Peyer's patch (tissue), 4 donors: ENCODE measurements at places on chromosomes 5 and 9.

DNA sequence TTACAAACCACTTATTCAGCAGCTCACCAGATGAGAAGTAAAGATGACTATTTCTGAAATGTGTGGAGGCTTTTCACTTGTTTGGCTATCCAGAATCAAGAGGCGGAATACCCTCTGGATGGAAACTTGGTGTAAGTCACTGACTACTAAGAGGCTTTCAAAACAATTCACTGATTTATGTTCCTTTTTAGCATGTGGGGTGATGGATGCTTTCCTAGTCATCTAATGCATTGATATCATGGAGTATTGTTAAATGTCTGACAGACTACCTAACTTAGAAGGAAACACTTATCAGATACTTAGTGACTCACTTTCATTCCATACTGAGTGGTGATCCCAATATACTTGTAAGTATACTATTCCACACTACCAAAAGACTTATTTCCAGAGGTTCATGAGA is 141.4 kb downstream of the PLK2 start:
- no peak for DNase-seq

DNA sequence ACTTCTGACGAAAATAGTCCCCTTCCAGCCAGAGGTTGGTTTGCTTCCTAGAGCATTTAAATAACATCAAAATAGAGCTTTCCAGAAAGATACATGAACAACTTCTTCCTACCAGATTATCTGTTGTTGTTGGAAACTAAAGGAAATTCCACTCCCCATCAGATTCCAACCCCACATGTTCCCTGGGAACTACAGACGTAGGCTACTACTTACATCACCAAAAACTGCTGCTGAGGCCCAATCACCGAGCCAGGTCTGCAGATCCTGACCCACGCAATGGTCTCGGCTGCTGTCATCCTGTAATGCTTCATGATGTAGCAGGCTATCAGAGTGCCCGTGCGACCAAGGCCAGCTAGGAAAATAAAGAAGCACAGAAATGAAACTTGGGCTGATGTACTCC is 73.4 kb downstream of the HABP4 start:
- no peak for DNase-seq

DNA sequence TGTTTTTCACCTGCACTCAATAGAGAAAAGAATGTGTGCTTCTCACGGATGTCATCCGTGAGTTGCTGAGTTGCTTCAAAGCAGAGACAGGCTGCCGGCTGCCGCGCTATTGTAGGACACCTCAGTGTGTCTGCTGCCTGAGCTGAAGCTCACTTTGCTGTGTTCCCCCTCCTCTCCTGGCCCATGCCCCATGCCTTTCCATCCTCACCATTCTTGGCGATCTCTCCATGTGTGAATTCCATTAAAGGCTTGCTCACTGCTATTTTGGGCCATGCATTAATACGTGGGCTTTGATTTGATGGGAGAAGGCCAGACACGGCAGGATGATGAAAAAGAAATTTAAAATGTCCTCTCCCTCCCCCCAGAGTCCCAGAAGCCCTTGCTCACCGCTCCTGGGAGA is 14.5 kb downstream of the ADAM19 start:
- no peak for DNase-seq

DNA sequence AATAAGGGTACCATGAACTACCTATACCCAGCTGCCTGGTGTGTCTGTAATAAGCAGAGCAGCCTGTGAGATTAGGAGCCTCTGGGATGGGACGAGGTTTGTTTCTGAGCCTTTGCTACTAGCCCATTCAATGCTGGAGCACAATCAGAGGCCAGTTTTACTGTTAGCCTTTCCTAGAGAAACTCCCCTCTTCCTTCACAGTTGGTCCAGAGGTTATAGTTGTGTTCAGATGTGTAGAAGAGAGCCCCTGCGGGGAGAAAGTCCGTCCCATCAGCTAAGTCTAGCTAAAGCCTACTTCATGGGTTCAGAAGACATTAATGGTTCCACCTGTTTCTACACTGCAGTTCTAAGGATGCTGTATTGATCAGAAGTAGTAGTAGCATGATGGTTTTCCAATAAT is 16.8 kb downstream of the NUP214 start:
- no peak for DNase-seq

DNA sequence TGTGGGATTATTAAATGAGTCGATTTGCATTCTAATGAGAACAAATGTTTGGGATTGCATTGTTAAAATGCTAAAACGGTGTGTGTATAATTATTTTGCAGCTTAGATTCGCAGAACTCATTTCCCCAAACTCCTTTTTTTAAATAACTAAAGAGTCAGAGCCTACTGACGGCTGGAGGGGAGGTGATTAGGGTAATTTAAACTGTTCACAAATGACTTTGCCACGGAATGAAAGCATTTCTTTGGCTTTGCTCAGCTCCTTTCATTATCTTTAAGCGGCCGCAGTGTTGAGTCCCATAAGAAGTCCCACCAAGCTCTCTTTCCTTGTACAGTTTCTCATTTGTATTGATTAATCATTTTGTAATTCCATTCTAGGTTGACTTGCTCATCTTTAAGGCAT is 1632.8 kb downstream of the MAT2B start:
- no peak for DNase-seq

DNA sequence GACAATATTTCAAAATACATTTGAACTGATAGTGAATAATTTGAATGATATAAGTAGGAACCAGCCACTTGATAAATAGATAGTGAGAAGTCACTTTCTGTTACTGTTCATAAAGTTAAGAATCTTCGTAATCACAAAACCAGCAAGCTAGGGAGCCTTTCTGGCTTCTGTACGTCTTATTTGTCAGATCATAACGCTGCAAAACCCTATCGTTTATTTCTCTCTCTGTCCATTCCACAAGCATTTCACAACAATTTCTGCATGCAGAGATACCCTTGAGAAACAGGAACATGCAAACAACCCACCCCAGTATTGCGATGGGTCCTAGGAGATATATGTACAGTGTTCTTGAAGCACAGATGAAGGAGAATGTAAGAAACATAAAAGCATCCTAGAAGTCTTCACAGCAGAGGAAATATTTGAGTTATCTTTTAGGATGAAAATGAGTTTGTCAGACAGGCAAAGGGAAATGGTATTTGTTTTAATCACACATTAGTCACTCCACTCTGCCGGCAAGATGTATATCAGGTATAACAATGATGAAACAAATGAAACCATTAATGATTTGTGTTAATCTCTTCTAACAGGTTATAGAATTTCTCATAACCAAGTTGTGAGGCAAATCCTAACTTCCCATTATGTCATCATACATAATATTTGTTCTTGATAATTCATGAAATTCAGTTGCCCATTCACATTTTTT is 668.7 kb upstream of the FTMT start:
- no peak for DNase-seq

- DNase-seq: no peak
Observed at GRCh38 chr5:68950125-68950524, 143.7 kb upstream of the SLC30A5 start.

- DNase-seq: no peak
Observed at GRCh38 chr5:16565118-16565517, 51.7 kb downstream of the RETREG1 start.

DNA sequence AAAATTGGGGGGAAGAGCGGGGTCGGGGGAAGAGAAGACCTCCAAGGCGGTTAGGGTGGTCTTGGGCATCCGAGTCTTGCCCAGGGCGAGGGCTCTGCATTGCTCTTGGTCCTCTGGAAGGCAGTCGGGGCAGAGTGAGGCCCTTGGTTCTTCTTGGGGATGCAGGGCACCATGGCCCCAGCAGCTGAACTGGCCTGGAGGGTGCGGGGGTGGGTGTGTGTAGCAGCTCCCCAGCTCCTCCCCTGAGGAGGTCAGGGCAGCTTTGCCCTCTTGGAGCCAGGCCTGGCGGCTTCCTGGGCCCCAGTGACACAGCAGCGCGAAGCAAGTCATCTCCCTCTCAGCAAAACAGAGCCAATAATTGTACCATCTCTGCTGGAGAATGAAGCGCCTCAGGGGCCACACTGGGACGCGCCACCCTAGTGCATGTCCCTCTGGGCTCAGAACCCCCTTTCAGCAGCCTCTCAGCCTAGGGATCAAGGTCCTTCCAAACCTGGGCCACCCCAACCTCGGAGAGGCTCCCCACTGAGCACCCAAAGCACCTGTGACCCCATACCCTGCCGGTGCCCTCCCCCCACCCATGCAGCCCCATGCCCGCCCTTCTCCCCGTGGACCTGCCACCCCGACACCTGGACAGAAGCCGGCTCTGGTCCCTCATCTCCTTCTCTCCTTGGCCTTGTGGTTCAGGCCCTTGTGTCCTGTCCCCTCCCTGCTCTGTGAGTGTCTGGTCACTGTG is 10.4 kb upstream of the RXRA start:
- DNase-seq: no peak

DNA sequence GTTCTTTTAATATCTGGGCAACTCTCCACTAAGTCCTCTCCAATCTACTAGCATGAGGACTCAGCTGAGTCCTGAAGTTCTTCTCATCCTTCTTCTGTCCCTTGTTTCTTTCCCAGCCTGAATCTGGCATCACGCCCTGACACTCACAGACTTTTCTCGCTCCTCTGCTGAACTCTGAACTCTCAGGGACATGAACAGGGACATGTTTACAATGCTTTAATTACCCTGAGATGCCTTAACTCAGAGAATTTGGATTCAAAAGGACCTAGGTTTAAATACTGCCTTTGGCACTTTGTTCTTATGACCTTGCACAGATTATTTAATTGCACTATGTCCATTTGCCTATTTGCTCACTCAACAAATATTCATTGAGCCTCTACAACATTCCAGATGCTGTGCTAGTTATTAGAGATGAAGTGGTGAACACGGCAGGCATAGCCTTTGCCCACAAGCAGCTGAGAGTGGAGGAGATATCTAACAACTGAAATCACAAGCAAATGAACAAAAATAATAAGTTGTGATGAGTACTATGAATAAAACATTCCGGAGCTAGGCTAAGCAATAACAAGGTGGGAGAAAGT is 106.0 kb downstream of the ADRB2 start:
- no peak for DNase-seq

DNA sequence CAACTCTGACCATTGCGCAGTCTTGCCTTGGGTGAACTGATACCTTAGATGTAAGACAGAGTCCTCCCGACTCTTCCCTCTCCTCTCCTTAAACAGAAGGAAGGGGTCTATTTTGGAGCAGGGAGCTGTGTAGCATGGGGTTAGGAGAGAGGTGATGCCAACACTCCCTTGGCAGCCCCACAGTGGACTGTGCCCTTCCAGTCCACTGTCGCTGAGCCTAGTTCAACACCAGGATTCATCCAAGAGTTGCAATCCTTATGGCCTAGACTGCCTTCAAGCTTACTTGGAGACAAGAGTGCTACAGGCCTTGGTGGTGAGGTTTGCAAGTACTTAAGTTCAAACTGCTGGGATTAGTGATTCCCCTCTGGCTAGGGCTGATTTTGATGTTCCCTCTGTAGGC is 51.4 kb downstream of the NDUFAF2 start:
- DNase-seq: no peak

GRCh38 chr5:28576022-28576421 is 1537.6 kb upstream of the CDH9 start:
- no peak for DNase-seq

DNA sequence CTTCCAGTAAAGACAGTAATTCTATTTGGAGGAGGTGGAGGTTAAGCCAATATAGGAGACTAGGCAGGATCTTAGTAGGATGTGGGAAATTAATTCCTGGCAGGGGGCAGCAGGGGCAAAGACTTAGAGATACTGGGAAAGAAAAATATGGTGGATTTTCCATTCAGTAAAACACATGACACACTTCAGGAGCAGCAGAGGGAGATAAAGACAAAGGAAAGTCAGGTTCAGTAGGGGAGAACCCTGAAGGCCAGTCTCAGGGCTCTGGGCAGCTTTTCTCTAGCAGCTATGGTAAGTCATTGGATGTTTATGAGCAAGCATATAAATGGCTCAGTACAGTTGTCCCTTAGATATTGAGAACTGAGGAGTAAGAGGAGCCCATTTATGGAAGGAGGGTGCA is 105.5 kb downstream of the PJA2 start:
- DNase-seq: no peak

GRCh38 chr5:127003798-127004495 is 26.4 kb downstream of the MARCHF3 start:
- peak; percentile 66 for DNase-seq

DNA sequence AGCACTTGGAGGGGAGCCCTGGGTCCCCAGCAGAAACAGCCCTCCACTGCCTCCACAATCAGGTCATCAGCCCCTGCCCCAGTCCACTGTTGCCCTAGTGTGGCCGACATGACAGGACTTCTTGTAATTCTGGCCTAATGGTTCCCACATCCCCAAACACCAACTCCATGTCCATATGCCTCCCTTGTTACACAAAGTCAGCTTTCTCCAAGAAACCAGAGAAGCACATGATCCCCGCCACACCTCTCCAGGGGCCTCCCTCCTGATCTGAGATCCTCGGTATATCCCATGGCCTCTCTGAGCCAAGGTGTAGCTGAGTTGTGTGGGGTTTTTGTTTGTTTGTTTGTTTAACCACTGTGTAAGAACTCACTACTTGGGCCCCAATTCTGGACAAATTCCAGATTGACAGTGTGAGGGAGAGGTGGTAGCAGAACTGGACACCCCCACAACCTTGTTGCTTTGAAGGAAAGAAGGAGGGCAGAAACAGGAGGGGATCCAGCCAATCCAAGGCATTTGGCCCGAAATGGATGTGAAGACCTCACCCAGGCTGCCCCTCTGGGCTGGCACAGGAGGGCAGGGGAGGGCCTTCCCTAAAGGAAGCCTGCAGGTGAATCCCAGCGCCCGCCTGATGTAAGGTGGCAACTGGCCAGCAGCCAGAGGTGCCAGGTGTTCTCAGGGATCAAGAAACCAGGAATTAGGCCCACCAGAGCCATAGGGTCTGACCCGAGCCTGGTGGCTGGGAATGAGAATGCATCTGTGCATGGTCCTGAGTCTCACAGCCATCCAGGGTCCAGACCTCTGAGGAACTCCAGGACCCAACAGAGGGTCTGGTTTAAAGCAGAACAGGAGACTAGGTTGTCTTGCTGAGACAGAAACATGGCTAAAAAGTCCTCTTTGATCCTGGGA is 13.4 kb downstream of the IRF1 start:
- DNase-seq: peak; percentile 75

DNA sequence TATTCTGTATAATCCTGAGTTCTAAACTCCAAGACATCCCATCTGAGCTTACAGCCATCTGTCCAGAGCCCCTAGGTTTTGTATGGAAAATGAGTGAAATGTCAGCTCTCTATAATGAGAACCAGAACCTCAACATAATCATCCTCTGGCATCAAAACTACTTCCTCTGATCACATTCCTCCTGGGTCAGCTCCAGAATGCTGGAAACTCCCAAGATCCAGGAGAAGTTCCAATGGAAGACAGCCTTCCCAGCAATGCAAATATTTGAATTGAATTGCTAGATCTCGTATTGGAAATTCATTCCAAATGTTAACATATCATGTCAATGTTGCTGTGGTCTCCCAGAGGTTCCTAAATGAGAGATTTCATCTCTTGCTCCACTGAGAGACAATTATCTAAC is 23.8 kb downstream of the C9 start:
- no peak for DNase-seq

DNA sequence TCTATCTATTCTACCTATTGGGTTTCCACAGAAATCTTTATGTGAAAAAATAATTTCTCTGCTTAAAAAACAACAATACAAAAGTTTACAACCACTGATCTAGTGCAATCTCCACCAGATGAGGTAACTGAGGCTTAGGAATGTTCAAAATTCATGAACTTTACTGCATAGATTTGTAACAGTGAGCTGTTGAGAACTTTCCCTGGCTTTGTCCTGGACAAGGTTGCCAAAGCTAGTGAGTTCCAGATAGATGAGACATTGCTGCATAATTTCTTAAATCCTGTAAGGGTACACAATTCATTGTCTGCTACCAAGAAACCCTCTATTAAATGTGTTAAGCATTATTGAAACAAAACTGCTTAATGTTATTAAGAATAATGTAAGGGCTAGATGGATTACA is 102.7 kb downstream of the OSMR start:
- DNase-seq: no peak
